ENCODE measurements at places on chromosomes 7 and 10.

GRCh38 chr7:27410812-27411544 lies 168.4 kb downstream of the EVX1 start:
- no peak for DNase-seq

DNA sequence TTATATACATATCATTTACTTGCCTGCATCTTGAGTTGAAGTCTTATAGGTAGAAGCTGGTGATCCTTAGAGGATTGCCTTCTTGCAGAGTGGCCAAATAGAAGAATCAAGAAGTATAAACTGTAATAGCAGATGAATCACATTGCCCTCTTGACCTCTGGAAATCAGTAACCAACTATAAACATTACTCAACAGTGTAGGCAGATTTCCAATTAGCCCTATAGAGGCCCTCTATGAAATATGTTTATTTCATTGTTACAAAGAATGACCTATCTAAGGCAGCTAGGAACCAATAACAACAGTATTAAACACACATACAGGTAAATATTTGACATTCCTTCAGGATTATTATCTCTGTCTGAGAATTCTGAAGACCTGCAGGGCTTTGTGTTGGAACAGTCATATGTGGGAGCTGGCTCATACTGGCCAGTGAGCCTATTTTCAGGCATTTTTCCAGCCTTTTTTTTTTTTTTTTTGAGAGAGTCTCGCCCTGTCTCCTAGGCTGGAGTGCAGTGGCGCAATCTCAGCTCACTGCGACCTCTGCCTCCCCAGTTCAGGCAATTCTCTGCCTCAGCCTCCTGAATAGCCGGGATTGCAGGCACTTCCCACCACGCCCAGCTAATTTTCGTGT lies 7.2 kb upstream of the SRI start:
- no peak for DNase-seq

DNA sequence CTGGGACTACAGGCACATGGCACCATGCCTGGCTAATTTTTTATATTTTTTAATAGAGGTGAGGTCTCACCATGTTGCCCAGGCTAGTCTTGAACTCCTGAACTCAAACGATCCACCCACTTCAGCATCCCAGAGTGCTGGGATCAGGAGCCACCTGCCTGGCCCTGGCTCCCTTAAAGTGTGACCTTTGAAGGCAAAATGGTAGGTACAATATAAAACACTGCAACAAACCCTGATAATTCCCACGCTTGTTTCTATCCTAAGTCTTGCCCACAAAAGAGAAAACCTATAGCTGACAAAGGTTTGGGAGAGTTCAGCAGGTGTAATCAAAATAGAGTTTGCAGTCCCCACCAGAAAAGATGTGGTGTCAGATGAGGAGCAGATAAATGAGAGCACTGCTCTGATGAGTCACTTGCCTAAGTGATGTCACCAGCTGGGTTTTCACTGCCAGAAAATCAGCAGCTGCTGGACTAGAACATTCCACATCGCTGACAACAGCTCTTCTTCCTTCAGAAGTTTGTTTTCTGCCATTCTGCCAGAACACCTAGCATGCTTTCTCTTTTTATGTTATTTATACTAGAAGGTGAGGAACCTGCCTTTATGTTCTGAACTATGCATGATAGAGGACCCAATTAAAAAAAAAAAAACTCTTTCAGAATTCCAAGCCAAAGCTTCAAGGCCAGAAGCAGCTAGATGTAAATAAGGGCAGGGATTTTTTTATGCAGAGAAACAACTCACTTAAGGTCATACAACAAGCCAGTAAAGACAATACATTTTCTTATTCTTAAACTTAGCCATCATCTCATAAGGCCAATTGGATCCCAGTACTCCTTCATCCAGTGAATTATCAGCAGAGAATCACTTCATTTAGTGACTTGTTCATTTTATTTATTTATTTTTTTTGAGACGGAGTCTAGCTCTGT lies 18.0 kb downstream of the PURB start:
- DNase-seq = no peak

GRCh38 chr7:41130561-41131236 lies 572.2 kb downstream of the INHBA start:
- no peak for DNase-seq

DNA sequence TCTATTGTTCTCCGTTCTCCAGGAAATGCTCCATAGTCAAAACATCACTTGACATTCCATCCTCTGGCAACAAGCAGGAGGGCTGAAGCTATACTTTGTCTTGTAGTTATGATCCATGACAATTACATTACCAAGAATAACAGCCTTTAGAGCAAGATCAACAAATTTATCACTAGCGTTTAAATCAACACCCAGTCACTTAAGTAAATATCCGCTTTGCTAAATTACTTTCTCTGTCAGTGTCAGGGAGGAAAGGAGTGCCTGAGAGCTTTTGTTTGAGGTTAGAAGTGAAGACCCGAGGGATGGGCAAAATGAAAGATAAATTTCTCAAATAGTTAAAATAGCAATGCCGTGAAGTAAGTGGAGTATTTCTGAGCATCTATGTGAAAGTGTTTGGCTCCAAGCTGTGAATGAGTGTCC lies 236.1 kb upstream of the BMPER start:
- DNase-seq = no peak

DNA sequence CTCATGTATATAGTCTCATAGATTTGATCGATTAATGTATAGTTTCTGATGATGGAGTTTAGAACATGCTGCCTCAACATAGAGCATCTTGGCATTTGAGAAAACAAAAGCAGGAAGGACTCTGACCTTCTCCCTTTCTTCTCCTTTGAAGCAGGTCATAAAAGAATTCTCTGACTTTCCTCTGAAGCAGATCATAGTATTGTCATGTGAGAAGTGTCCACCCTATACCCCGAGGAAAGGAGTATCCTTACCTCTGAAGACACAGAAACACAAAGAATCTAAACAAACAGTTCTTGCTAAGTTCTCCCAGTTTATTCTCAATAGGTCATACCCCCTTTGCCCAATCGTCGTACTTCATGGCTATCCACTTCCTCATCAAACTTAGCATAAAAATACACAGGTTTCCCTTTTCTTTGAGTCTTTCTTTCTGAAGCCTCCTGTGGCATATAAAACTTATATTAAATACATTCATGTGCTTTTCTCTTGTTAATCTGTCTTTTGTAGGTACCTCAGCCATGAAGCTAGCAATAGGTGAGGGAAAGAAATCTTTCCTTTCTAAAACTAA lies 194.9 kb downstream of the REEP3 start:
- no peak for DNase-seq

GRCh38 chr10:110918643-110919348 lies at the start of gene BBIP1:
TSS of gene BBIP1 (minus strand) at chr10:110919180. CDS start at chr10:110918157, 1,023 bp downstream.
- DNase-seq = peak; percentile 54

DNA sequence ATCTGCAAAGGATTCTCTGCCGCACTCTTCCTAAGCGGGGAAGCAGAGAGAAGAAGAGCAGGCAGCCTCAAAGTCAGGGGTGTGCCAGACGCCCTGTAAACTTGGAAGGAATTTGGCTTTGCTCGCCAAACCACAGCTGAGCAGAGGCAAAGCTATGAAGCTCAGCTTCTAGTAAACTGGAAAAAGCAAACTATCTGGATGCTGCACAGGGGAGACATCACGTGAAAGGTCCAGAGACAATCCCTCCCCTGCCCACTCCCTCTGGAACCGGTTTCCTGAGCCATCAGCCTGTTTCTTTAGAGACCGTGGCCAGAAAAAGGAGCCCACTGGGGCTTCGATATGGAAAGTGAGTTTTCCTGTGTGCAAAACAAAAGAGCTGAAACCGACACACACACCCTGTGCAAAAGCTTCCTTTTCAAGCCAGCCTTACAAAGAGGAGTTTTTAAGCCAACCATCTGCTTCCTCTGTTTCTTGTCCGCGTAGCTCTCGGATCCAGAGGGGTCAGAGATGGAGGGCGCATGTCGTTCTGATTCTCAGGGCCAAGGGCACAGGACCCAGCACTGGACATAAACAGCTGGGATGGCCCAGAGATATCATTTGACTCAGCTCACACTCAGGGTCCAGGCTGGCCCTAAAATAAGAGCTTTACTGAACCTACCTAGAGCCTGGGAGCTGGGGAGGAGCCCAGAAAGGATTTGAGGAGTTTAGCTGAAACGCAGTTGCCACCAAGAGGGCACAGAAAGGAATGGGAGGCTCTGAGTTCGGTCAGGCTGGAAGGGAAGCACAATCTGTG lies 58.2 kb upstream of the DNAAF5 start:
- no peak for DNase-seq

DNA sequence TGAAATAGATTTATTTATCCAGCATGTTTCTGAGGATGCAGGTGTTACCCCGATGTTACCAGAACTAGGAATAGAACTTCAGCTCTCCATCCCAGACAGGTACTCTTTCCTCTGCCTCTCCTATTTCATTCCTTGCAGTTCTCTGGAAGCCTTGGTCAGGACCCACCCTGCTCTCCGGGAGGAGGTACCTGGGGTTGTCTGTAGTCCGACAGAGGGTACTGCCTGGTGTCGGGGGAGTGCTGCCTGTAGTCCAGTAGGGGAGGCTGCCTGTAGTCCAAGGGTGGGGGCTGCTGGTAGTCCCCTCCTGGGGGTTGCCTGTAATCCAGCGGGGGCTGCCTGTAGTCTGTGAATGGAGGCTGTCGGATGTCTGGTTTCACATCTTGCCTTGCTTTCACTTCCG lies 328.4 kb downstream of the PHTF2 start:
- no peak for DNase-seq

GRCh38 chr10:132654121-132654571 lies 116.6 kb downstream of the INPP5A start:
- DNase-seq = no peak

DNA sequence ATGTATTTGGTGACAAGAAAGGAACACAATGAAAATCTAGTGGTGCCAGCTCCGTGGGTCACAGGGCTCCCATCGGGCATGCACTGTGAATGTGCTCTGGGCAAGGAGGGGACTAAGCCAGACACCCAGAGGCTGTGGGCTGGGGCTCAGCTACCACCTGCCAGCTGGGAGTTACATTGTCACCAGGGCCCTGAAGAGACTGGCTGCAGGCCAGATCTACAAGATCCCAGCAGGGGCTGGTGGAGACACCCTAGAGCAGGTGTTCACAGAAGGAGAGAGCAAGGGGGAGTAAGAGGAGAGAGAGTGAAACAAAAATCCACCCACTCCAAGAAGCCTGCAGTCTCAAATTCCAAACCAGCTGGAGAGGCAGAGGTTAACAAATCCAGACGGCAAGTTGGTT lies 116.6 kb upstream of the ADCY1 start:
- no peak for DNase-seq

DNA sequence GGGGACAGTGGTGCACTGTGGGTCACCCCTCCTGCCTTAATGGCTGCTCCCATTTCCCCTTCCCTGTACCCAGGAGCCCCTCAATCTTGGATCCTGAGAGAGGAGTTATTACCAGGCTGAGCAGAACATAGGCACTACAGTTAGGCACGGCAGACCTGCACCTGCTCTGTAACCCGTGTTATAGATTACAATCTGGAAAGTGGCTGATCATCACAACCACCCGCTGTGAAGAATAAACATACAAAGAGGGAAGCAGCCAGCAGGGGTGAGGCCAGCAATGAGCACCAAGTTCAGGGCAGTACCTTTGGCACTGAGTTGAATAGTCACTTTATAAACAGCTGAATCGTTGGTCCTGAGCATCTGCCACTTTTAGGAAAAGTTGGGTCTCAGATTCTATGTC lies 1.7 kb downstream of the CDHR1 start:
- no peak for DNase-seq

GRCh38 chr10:121442086-121442935 lies 155.9 kb downstream of the FGFR2 start:
- DNase-seq = no peak

DNA sequence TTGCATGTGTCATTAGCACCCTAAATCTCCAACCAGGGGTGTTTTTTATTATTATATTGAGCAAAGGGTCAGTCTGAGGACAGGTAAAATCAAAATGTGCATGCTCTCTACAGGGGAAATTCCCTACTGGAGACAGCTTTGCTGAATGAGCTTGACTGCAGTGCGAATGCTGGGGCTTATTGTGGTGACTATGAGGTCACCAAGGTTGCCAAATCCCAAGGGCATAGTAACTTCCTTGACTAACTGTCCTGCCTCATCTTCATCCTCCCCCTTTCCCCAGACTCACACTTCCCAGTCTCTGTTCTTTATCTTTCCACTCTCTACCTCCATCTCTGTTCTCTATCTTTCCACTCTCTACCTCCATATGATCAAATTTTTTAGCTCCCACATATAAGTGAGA lies 22.9 kb upstream of the AOC1 start:
- DNase-seq = no peak

GRCh38 chr10:70893227-70894006 lies 5.1 kb upstream of the PCBD1 start:
- no peak for DNase-seq

GRCh38 chr7:155586843-155587440 lies 40.6 kb upstream of the CNPY1 start:
- no peak for DNase-seq

GRCh38 chr10:91340613-91341362 lies 69.4 kb upstream of the HECTD2 start:
- DNase-seq = no peak

GRCh38 chr10:49164559-49165188 lies 23.5 kb downstream of the TMEM273 start:
- no peak for DNase-seq

GRCh38 chr10:47440207-47440606 lies 43.7 kb downstream of the ANXA8 start:
- no peak for DNase-seq

GRCh38 chr7:2546776-2547586 lies 8.3 kb downstream of the BRAT1 start:
- DNase-seq = no peak

DNA sequence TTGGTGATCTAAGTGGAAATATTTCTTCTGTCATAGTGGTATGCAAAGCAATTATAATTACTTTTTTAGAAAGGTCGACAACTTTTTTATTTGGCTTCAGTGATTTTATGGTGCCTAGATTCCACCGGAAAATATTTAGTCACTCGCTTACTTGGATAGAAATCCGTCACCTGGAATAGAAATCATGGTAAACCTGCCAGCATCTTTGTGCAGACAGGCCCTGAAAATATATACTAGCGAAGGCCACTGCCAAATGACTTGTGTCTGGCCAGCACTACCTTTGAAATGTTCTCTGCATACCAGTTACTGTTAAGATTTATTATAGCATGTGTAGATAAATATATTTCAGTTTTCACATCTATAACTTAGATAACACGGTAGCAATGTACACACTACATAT lies 226.4 kb downstream of the AGMO start:
- DNase-seq = no peak

DNA sequence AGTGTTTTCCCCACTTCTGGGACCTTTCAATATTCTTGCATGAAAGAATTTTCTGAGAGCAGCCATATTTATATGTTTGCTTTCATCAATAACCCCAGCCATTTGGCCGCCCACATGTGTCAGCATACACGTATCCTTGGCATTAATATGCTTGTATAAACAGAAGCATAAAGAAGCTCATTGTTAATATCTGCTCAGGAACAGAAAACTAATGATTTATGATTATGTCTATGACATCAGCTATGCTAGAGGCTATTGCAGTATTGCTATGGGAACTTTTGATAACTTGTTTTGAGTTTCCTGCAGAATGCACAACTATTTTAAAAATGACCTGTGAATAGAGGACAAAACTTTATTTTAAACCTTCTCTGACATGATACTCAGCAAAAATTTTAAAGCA lies 300.9 kb upstream of the MTPN start:
- no peak for DNase-seq

GRCh38 chr7:7428806-7429205 lies 106.9 kb downstream of the COL28A1 start:
- DNase-seq = no peak

Data from stimulated activated CD8-positive, alpha-beta memory T cell treated with anti-CD3 and anti-CD28 coated beads, Interleukin-15, amount 100 ng/mL, for 24 hours (primary cell).